ENCODE measurements at places on chromosomes 5 and 9. TPM values are rescaled to one million over a fixed set of nuclear protein-coding genes. Genes with fewer than 3 reads are reported as not detected.

GRCh38 chr5:73250645-73251044, 77.7 kb downstream of the TMEM174 start:
- H3K36me3 ChIP-seq, result no peaks in the 10 kb centered on the region
- peaks cover 20% of the 10 kb centered on the region for H3K27me3 ChIP-seq
- H3K4me1 ChIP-seq, result no peaks in the 10 kb centered on the region
- H3K27ac ChIP-seq, result no peak overlapping the region
- no peak for DNase-seq

DNA sequence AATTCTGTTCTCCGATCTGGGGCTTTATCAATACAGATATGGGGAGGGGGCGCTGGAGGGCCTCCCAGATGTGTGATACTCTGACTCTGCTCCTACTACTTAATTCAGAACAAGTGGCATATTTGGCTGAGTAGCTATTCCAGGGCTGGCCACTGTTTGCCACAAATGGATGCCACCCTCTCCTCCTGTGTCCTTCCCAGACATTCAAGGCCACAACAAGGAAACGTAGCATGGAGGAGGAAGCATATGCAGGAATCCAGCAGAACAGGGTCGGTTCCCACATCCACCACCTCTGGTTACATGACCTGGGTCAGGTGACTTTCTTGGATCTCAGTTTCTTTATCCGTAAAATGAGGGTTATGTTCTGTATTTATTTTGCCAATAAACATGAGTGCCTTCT, 131.0 kb downstream of the GOLPH3 start:
- DNase-seq, result no peak
- no peaks in the 10 kb centered on the region for H3K27me3 ChIP-seq
- no peaks in the 10 kb centered on the region for H3K4me1 ChIP-seq
- H3K27ac ChIP-seq, result no peak overlapping the region

SPATA31E1 gene
- not detected for total RNA-seq

DNA sequence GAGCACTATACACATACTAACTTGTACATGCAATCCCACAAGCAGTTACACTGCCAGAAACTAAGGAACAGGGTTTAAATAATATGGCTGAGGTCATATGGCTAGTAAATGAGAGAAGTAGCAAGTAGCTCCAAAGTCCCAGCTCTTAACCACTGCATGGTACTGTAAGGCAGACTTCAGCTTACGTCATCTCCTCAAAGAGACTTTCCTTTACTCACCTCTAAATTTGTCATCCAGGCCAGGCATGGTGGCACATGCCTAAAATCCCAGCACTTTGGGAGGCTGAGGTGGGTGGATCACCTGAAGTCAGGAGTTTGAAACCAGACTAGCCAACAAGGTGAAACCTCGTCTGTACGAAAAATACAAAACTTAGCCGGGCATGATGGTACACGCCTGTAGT, 20.4 kb upstream of the SELENOP start:
- no peaks in the 10 kb centered on the region for H3K36me3 ChIP-seq

ABCA2 gene
- 25.7 TPM for total RNA-seq

- no peaks in the 10 kb centered on the region for H3K4me1 ChIP-seq
- no peak overlapping the region for H3K4me3 ChIP-seq
- no peak for DNase-seq
- peaks cover 14% of the 10 kb centered on the region for H3K27me3 ChIP-seq
Measured at GRCh38 chr5:96123418-96123817, 161.8 kb upstream of the ELL2 start.

DNA sequence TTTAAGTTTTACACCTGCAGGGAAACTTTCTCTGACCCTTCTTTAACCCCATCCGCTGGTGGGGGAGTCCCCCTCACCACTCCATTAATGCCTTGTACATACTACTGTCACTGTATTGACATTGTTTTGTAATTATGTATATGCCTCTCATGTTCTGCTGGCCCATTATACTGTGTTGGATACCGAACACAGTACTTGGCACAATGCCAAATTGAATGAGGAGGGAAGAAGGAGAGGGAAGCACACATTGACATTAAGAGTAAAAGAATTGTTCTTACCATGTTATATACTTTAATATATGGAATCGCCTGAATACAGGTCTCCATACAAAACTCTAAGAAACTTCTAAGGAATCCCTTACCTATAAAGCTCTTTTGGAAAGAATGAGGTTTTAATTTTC, 73.6 kb upstream of the GRHPR start:
- peaks cover 18% of the 10 kb centered on the region for H3K36me3 ChIP-seq
- no peaks in the 10 kb centered on the region for H3K27me3 ChIP-seq
- H3K4me1 ChIP-seq, result peaks cover 6% of the 10 kb centered on the region
- no peak overlapping the region for H3K4me3 ChIP-seq
- no peak for DNase-seq
- no peak overlapping the region for H3K27ac ChIP-seq

GRCh38 chr5:150612905-150613670, 27.4 kb upstream of the SYNPO start:
- DNase-seq, result no peak
- no peaks in the 10 kb centered on the region for H3K4me1 ChIP-seq
- H3K27me3 ChIP-seq, result peaks cover 7% of the 10 kb centered on the region
- no peaks in the 10 kb centered on the region for H3K36me3 ChIP-seq

GAS1 gene
- 0.12 TPM for total RNA-seq

DNA sequence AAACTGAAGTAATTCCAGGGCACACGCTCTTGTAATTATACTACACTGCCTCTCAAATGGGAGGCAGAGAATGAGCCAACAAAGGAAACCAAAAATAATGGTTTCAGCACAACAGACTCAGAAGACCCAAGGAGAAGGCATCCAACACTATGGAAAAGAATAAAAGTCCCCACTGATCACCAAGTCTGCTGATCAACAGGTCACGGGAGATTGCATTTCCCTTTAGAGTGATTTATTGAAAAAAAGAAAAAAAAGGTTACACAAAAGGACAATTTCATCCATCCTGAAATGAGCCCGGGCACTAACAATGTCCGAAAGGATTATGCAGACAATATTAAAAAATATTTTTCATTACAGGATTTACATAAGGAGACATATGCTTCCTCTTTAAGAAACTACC, 28.8 kb downstream of the MYO10 start:
- no peak for DNase-seq
- H3K27me3 ChIP-seq, result peaks cover 3% of the 10 kb centered on the region
- no peaks in the 10 kb centered on the region for H3K4me1 ChIP-seq
- H3K4me3 ChIP-seq, result no peak overlapping the region
- no peak overlapping the region for H3K27ac ChIP-seq

DOK3 gene
- total RNA-seq, result 3.7 TPM

DNA sequence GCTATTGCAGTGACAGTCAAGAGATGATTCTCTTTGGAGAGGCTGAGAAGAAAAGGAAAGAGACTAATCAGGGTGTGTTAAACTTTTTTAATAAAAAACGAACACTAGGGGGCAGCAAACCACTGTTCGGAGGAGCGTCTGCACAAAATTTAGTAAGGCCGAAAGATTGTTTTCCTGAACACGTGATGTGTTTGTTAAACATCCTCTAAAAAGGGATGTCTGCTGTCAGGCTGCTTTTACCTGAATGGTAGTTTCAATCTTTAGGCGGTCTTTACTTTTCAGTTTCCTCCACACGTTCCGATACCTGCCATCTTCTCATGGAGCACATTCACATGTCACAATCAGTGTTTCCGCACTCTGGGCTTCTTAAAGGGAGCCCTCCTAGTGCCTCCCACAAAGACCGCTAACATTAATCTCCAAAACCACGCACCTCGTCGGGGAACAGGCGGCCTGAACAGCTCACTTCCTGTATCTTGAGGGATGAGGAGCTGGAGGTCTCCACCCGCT, 125.2 kb downstream of the GPBP1 start:
- peaks cover 30% of the 10 kb centered on the region for H3K4me1 ChIP-seq
- peak overlapping the region; percentile 66 for H3K27ac ChIP-seq
- peak; percentile 20 for DNase-seq

- H3K27me3 ChIP-seq, result peaks cover 2% of the 10 kb centered on the region
- no peaks in the 10 kb centered on the region for H3K36me3 ChIP-seq
- no peak for DNase-seq
- H3K4me3 ChIP-seq, result no peak overlapping the region
- no peaks in the 10 kb centered on the region for H3K4me1 ChIP-seq
Measured at GRCh38 chr9:4082948-4083347, 216.9 kb downstream of the GLIS3 start.

PLCXD3 gene
- not detected for total RNA-seq

ZNF622 gene
- 54.4 TPM for total RNA-seq

DNA sequence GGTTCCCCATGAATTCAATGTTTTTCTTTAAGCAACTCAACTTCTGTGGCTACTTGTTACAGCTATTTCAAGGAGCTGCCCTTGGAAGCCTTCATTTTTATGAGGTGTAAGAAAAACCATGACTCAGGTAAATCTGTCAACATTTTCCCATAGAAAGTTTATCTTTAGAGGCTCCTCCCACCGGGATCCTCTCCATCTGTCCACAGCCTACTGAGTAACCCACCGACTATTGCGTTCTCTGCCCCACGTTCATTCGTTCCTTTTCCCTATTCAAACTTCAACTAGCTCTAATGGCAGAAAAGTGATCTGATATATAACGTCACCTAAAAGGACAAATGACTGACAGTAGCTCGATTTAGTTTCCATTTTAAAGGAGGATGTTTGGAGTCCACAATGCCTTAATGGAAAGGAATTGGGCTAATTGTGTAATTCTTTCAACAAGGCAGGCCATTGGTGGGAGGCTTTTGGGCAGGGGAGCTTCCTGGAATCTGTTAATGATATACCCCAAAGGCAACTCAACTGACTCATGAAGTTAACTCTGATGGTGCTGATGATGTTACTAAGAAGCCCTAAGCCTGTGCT, 29.3 kb upstream of the NR3C1 start:
- H3K27ac ChIP-seq, result no peak overlapping the region
- DNase-seq, result no peak
- H3K4me1 ChIP-seq, result peaks cover 49% of the 10 kb centered on the region

DNA sequence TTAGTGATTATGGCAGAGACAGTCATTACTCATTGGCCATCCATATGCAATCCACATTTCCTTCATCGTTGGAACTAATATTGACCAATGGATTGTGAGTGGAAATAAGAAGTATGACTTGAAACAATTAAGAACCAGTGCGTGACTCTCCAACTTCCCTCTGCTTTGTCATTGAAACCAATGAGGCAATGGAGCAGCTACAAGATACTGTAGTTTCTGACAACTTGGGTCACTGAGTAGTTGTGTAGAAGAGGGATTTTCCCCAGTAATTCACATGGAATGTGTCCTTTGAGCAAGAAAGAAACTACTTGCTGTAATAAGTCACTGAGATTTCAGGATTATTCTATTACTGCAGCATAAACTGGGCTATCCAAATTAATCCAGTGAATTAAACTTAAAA, 785.3 kb upstream of the RIOK2 start:
- H3K4me1 ChIP-seq, result no peaks in the 10 kb centered on the region
- H3K27ac ChIP-seq, result no peak overlapping the region

DNA sequence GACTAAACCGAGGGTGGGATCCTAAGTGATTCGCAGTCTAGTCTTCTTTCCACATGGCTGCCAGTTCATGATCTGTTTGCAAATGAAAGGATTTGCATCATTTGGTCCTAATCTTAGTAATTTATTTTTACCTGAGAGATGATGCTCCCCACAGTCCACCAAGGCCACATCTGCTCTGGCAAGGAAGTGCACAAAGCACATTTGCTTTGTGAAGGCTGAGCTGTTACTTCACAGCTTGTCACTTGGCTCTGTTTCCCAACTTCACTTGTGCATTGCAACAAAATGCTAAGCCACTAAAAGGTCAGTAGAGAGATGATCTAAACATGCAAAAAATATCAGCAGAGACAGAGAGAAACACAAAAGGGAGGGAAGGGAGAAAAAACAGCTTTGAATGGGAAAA, 128.5 kb upstream of the VLDLR start:
- no peaks in the 10 kb centered on the region for H3K4me1 ChIP-seq
- H3K36me3 ChIP-seq, result no peaks in the 10 kb centered on the region
- no peak for DNase-seq
- no peak overlapping the region for H3K4me3 ChIP-seq
- H3K27ac ChIP-seq, result no peak overlapping the region

- H3K4me1 ChIP-seq, result no peaks in the 10 kb centered on the region
- H3K27ac ChIP-seq, result no peak overlapping the region
- DNase-seq, result no peak
- no peaks in the 10 kb centered on the region for H3K27me3 ChIP-seq
- no peaks in the 10 kb centered on the region for H3K36me3 ChIP-seq
Measured at GRCh38 chr9:92425474-92425873, 1.2 kb upstream of the OMD start.

GRCh38 chr9:124001866-124002525, 9.6 kb upstream of the LHX2 start:
- no peak overlapping the region for H3K27ac ChIP-seq
- no peak overlapping the region for H3K4me3 ChIP-seq
- DNase-seq, result no peak
- H3K27me3 ChIP-seq, result peaks cover 86% of the 10 kb centered on the region
- peaks cover 9% of the 10 kb centered on the region for H3K36me3 ChIP-seq

DNA sequence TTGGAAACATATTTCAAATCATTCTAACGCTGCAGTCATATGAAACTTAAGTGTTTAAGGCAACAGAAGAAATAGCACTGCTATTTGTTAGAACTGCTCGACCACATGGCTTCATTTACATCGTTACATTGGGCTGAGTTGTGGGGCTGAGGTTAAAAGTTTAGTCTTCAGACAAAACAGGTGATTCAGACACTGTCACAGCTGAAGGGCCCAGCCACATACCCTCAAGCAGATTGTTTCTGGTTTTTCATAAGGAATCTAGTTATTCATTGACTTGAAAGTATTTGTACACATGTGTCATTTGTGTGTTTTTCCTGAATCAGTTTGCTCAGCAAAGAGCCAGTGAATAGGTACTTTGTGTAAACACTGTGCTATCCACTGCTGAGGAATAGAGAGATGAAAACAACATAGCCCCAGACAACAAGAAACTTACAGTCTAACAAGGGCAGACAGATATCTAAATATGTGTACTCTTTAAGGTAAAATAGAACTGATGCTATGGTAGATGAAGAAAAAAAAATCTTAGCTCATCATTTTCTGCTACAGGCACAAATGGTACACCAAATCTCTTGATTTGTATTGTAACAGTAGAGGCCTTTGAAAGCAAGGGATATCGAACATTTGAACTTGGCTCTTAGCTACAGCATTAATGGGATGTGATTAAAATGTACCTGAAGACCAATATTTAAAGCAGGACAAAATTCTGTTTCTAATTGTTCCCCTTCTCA, 357.6 kb upstream of the RPS23 start:
- no peaks in the 10 kb centered on the region for H3K27me3 ChIP-seq
- no peak for DNase-seq
- no peak overlapping the region for H3K4me3 ChIP-seq
- peaks cover 22% of the 10 kb centered on the region for H3K4me1 ChIP-seq
- H3K36me3 ChIP-seq, result no peaks in the 10 kb centered on the region

- DNase-seq, result no peak
- no peak overlapping the region for H3K4me3 ChIP-seq
- H3K36me3 ChIP-seq, result no peaks in the 10 kb centered on the region
- H3K27ac ChIP-seq, result no peak overlapping the region
- H3K4me1 ChIP-seq, result no peaks in the 10 kb centered on the region
Measured at GRCh38 chr5:7763621-7764072, 87.3 kb downstream of the CFAP90 start.

SLC34A1 gene
- 0.26 TPM for total RNA-seq

Data from activated T-helper 1 cell treated with anti-CD3 and anti-CD28 coated beads, Interleukin-12 subunit alpha, Interleukin-12 subunit beta, Interleukin-2, Interleukin-4 antibody, amounts not matched to agents 30 ng/mL and 10 ng/mL and 1 ng/mL, durations not matched to agents 14 hours and 24 hours and 36 hours (primary cell).